CD8-positive, alpha-beta T cell (primary cell): ENCODE measurements at places on chromosomes 3 and 15. TPM values are rescaled to one million over a fixed set of nuclear protein-coding genes. Genes with fewer than 3 reads are reported as not detected.

The RNU5B-1 gene
- total RNA-seq, result 36.6 TPM

DNA sequence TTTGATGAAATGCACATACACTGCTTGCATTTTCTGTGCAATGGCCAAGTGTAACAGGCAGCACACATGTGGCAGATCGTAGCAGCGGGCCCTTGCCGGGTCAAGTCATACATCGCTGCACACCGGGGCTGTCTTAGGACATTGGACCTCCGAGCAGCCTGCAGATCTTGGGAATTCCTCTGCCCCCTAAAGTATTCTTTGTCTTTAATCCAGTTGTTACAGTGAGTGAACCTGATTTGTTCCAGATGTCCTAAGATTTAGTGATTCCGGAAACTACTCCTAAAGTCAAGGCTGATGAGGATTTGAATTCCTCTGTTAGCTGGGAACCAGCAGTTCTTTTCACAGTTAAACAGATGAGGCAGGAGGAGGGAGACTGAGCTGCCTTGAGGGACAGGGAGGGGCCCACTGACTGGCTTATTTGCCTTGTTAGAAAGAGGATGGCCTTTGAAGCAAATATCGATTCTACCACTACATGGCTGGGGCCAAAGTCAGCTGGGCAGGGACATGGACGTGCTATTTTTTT lies 190.7 kb upstream of the CTDSPL start:
- no peak for DNase-seq

DNA sequence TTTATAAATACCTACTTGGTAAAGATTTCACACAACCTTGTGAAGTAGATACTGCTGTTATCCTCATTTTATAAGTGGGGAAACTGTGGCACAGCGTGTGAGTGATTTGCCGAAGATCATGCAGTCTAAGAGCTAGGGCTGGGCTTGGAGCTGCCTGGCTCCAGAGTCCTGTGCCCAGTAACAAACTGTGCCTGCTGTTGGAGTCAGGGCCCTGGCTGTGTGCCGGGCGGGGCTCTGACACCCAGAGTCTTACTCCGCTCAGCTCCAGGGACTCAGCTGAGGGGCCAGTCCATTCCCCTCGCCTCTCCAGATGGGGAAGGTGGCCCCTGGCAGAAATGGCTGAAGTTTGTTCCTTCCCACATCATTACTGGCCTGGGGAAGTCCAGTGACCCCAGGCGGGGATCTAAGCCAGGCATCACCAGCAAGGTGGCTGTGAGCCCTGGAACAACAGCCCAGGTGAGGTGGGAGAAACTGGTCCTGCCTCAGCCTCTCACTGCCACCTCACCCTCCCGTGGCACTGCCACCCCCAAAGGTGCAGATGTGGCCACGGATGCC lies 17.3 kb upstream of the PLXNA1 start:
- no peak for DNase-seq

The CD276 gene
- not detected for total RNA-seq
